Left lung (tissue), 14 donors: ENCODE measurements at places on chromosomes 7 and 10. TPM values are rescaled to one million over a fixed set of nuclear protein-coding genes. Genes with fewer than 3 reads are reported as not detected.

GRCh38 chr7:157177333-157177982 lies 38.7 kb downstream of the UBE3C start:
- DNase-seq: no peak

The RBP3 gene
- polyA plus RNA-seq: not detected

DNA sequence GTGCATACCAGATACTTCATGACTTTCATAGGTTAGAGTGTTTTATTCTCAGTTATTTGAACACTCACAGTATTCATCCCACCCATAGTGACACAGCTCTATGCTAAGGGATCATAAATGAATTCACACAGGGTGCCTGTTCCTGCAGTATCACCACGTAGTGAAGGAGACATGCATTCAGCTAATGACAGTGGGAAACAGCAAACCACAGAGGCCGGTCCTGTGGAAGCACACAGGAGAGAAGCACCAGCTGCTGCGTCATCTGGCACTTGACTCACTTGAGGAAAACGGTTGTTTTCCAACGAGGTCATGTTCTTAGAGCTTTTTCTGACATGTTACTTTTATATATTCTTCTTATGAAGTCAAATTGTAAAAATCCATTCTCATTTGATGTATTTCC lies 73.0 kb downstream of the UBE3C start:
- no peak for DNase-seq

GRCh38 chr7:148524479-148525224 lies 65.9 kb upstream of the C7orf33 start:
- no peak for DNase-seq

The FFAR4 gene
- polyA plus RNA-seq: 0.21 TPM

The RASSF4 gene
- 21.3 TPM for polyA plus RNA-seq

GRCh38 chr7:43114458-43114780 lies 2.0 kb downstream of the HECW1 start:
- DNase-seq: no peak

DNA sequence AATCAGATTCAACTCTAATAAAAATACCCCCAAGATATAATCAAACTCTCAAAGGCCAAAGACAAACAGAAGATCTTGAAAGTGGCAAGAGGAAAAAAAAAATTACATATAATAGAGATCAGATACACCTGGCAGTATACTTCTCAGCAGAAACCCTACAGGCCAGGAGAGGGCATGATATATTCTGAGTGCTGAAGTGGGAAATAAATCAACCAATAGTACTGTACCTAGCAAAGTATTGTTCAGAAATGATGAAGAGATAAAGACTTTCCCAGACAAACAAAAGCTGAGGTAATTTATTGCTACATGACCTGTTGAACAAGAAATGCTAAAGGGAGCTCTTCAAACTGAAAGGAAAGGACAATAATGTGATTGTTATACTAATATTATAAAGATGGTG lies 291.9 kb downstream of the SH2D4B start:
- no peak for DNase-seq

DNA sequence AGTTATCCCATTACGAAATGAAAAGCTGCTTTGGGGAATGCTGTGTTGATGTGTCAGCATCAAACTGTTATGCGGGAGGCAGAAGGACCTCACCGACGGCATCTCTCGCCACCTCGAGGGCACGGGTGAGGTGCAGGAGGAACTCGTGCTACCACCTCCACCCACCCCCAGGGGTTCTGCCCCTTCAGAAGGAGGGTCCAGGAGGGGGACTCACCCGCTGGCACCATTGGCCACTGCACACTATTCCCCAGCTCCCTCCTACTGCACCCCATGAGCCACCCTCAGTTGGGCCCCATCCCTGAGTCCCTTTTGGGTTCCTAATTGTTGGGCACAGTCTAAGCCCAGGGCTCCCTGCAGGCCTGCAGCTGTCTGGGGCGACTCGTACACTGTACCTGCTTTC lies 236.6 kb downstream of the PTPRN2 start:
- no peak for DNase-seq

The LANCL2 gene
- polyA plus RNA-seq: 21.6 TPM

- no peak for DNase-seq
These were observed 75.5 kb upstream of the TRIL start for GRCh38 chr7:29033584-29033983.

DNA sequence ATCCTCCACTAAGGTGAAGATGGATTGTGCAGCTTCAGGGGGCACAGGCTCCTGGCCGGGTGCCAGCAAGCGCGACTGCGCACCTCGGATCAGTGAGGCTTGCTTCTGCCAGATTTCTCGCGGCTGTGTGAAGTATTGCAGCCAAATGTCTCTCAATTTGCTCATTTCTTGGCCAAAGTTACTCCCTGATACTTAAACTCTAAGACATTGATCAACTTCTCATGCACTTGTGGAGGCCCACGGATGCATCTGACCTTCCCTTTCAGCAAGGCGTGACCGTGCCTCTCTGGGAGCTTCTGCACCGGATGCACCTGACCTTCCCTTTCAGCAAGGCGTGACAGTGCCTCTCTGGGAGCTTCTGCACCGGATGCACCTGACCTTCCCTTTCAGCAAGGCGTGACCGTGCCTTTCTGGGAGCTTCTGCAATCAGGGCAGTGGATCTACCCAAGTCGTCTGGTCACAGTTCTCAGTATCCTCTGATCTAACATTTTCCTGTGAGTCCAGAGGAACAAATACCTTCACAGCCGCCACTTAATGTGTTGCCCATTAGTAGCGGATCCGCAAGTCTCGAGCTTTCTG lies 248.3 kb downstream of the ADARB2 start:
- no peak for DNase-seq

DNA sequence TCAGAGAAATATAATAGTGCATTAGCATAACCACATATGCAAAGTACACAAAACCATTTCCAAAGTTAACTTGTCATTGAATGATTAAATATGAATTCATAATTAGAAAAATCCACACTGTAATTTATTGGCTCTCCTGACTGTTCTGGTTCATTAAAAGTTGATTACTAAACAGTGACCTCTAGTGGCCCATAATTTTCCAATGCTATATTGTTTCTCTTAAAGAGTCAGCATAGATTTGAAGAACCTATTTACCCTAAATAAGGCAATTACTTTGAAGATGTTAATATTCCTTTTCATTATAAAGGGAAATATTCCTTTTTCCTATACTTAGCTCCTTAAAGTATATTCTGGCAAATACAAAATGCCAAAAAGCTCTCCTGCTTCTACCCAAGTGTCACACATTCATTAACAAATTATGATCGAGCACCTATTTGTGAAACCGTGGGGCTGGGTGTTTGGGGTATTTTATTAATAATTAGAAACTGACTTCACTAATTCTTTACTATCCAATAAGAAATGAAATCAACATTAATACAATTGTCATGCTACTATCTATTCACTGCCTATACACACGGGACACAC lies 86.2 kb downstream of the HIBADH start:
- DNase-seq: no peak

The PNLIPRP2 gene
- not detected for polyA plus RNA-seq

DNA sequence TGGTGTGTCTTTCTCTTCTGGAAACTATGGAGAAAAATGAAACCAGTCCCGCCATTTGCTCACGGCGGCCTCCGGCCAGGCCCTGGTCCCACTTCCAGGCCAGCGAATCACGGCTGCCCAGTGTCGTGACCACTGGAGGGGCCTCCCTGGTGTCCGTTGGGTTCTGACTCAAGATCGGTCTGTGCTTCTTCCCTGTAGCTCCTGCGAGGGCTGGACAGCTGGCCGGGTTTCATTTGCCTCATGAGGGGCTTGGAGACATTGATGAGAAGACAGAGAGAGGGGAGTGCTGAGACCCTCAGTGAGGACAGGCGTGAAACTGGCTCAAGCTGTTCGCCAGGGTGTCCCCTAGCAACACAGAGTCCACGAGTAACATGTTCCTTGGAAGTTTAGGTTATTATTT lies 108.6 kb downstream of the ADARB2 start:
- DNase-seq: no peak

GRCh38 chr7:142228537-142229104 lies 29.2 kb downstream of the PRSS58 start:
- no peak for DNase-seq

DNA sequence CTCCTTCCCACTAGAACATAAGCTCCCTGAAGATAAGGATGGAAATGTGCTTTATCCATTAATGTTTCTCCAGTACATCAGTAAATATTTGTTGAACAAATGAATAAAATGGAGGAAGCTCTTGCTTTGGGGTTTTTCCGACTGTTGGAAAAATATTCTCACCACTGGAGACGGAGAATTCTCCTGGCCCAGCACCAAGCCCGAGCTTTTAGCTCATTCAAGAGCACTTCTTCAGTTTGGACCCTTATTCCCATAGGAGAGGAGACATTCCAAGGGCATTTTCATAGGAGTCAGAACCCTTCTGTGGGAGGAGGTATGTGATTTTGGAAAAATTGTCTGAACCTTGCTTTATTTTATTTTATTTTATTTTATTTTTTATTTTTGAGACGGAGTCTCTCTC lies 21.0 kb downstream of the SUFU start:
- DNase-seq: no peak

DNA sequence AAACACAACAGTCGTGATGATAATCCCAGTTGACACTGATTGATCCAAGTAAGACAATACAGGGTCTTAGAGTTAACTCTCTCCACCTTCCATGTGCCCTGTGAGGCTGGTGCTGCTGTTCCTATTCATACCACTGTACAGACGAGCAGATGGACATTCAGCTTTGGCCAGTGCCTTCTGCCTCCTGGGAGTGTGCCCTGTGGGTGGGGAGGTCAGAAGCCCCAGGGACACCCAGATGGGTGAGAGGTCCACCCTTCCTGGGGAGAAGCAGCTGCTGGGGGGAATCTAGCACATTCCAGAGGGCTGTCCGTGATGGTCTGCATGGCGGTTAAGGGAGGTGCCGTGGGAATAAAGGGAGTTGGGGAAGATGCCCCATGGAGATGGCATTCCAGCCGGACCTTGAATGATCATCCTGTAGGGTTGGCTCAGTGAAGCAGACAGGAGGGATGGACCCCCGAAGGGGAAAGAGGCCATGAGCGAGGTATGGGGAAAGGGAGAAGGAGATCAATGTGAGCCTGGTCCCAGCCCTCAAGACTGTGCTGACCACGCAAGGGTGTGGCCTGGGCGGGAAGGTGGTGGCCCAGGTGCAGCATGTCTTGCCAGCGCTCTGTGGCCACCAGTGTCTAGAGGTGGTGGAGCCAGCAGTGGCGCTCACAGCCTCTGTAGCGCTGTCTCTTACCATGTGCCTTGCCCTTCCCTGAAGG lies 74.0 kb downstream of the ADCY1 start:
- no peak for DNase-seq

- DNase-seq: no peak
These were observed 16.4 kb downstream of the PTTG1IP2 start for GRCh38 chr7:90485734-90486316.

DNA sequence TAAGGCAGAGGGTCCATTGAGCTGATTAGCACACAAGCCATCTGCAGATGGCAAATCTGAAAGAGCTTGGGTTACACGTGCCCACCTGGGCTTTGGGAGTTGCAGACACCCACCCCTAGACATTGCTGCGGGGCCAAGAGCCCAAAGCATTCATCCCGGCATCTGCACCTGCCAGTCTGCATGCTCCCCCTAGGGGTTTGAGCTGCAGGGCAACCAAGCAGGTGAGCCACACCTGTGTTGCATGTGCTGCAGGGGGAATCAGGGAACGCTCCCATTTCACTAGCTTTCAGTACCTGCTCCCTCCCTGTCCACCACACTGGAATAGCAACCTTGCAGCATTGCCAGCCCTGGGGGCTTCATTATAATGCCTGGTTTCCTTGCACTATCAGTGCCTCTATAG lies 21.1 kb downstream of the C7orf33 start:
- DNase-seq: no peak

The SPDYE8 gene
- 1.2 TPM for polyA plus RNA-seq

DNA sequence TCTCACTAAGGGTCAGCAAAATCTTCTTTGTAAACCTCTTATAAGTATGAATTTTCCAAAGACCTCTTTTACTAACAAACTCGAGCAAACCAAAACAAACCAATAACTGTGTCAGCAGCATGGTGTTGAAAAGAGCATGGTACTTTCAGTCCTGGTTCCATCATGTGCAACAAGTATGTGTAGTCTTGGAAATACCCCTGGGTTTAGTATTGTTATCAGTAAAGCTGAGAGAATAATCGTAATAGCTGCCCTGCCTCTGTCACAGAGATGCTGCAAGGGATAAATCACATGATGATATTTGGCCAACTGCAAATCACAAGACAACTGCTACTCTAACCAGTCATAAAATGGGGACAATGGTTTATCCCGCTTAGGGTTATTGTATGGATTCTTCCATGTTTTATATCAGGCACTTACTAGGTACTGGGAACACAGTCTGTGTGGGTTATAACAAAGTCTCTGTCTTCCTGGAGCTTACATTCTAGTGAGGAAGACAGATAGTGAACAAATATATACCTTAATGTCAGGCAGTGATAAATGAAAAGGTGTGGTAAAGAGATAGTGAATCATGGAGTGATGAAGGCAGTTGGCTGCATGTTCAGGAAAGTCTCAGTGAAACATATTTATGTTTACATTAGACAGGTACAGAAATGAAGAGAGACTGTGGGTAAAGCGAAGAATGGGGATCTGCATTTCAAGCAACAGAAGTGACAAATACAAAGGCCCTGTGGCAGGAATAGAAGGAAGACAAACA lies 60.5 kb upstream of the C10orf90 start:
- no peak for DNase-seq

DNA sequence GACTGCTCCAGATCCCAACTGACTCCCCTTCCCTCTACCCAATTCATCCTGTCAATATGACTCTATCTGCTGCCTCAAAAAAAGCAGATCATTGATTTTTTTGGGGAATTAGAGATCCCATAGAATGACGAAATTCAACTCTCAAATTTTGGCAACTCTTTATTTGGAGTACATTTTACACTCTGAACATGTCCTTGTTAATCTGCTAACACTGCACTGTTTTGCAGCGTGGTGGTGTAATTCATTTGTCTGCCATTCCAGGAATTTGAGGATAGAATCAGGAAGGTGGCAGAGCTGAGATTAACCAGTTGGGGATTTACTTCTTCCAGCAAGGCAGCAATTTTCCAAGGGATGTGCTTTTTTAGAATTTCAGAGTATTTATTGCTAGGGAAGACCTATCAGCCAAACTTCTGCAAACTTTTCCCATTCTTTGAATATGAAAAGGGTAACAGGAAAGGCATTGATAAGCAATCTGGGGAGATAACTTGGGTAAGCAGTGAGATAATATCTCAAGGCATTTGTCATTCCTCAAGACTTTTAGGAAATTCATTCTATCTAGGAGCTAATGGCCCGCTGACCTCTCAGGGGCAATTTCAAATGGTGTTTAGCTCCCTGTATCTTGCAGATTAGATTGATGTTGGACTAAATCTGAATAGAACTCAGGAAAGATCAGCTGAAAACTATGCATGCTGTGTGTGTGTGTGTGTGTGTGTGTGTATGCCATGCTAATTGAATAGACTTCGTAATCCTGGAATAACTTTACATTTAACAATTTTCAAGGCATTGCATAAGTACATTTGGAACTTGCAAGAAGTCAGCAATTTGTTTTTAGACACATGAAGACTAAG lies 9.7 kb downstream of the BAMBI start:
- no peak for DNase-seq
